Activated T-cell treated with anti-CD3 and anti-CD28 coated beads, Interleukin-2, amount 50 U/mL, for 48 hours (primary cell): ENCODE measurements at places on chromosomes 6 and 20.

GRCh38 chr6:102458990-102459389 is 1065.5 kb downstream of the GRIK2 start:
- DNase-seq: no peak

GRCh38 chr6:111864138-111865048 is 8.9 kb downstream of the FYN start:
- DNase-seq: no peak

DNA sequence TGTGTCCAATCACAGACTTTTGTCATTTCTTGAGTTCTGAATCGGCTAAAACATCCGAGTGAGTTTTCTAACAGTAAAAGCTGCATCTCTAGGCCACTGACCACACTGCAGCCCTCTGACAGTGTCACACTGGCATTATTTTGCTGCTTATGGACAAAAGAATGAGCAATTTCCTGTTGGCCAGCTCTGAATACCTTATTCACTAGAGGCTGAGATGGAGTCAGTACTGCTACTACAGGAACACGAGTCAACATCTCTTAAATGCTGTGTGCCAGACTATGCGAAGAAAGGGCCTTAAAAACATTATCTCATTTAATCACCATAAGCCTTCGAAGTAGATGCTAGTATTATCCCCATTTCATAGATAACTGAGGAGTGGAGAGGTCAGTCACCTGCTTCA is 42.5 kb upstream of the IPCEF1 start:
- no peak for DNase-seq

DNA sequence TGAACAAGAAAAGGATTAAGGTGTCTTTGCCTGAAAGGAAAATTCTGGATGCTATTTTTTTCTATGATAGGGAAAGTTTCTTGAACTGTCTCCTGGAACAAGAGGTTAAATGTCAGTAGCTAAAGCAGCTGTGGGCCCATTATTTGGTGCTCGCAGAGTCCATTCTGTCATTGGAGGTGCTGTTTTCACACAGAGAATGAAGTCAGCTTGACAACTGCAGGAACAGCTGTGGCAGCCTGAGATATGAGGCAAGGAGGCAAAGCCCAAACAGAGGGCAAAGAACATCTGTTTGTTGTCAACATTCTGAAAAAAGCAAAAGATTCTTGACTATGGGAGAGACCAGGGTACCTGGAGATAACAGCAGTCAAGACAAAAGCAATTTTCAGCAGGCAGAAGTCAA is 548.2 kb downstream of the KIF16B start:
- no peak for DNase-seq
